Kidney glomerular epithelial cell (primary cell): ENCODE measurements at places on chromosomes 13 and 19.

DNA sequence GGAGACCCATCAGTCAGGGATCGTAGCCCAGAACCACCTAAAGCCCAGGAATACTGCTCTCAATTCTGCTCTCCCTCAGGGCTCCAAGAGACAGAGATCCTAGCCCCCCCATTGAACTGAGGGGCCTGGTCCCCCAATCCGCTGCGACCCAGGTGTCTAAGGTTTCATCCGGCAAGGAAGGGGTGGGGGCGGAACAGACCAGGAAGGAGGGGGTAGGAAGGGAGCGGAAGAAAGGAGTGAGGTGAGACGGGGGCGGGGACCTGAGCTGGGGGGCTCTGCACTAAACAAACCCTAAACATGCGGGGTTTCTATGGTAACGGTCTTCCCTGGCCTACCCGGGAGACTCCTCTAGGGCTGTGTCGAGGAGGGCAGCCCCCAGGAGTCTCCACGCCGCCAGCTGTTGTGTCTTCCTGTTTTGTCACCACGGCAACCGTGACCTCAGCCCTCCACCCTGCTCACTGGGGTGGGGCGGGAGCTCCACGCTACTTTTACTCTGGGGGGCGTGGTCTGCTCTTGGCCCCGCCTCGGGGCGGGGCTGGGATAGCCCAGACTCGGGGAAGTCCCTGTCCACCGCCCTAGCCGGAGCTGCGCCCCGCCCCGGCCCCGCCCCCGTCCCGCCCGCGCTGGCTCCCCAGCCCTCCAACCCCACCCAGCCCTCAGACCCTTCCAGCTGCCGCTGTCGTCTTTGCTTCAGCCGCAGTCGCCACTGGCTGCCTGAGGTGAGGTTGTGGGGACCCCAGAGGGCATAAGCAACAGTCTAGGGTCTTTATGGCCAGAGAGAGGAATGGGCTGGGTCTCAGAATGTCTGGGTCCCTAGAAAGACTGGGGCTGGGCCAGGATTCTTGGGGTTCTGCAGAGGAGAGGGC is at the start of gene MYADM:
MYADM (plus strand) TSS at position 659 of the 866 bp plus-strand sequence. CDS start 5,647 bp downstream, outside the sequence.
- DNase-seq = peak; percentile 100

GRCh38 chr19:6204866-6205723 is 69.6 kb downstream of the ACSBG2 start:
- DNase-seq = no peak

DNA sequence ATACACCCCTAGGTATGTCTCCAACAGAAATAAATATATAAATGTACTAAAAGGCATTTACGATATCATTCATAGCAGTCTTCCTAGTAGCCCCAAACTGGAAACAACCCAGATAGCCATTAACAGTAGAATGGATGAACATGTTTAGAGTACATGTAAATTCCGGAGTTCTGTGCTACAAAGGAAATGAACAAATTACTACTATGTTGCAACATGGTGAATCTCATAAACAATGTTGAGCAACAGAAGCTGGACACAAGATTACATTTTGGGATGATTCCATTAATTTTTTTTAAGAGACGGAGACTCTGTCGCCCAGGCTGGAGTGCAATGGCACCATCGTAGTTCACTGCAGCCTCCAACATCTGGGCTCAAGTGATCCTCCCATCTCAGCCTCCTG is 5.9 kb upstream of the SLC7A10 start:
- DNase-seq = no peak

DNA sequence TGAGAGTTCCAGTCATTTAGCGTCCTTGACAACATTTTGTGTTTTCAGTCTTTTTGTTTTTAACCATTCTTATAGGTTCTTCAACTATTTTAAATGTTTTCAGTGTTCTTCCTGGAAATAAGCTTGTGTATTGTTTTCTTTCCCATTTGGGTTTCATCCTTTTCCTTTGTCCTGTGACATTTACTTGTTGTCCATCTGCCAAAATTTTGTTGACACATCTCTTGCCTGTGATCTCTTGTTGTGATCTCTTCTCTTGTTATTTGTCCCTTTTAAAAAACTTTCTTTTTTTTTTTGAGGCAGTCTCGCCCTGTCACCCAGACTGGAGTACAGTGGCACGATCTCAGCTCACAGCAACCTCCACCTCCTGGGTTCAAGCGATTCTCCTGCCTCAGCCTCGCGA is 96.5 kb downstream of the PDS5B start:
- no peak for DNase-seq

DNA sequence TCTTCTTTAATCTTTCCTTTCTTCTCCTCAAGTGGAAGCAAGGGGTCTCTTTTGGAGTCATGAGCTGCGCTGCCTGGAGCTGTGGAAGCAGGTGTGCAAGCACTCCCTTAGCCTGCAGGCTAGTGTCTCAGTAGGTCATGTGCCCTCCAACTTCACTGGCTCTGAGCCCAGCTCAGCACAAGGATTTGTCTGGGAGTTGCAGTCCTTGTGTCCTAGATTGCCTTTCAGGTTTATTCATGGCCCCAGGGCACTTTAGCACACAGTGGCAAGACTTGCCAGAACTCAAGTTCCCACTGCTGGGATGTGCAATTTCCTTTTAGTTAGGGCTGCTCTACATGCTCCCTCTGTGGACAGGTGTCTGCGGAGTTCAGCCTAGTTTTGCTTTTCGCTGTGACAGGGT is 211.7 kb downstream of the LIG4 start:
- DNase-seq = no peak

- DNase-seq = no peak
Observed at GRCh38 chr19:49889038-49889686, 7.5 kb downstream of the IL4I1 start.

DNA sequence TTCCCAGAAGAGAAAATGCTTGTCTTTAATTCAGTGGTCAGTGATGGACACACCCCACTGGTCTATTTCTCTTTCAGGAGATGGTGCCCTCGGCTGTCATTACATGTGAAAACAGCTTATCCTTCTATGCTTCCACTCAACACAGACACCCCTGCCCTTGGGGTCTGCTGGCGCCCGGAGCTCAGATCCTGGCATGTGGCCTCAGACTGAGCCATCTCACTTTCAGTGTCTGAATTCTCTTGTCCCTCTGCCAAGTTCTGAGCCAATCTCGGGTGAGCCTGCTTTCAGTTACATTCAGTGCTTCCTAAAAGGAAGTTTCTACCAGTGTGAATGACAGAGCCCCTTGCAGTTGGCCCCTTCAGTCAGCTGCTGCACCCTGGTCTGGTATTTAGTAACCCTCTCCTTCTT is 293.6 kb downstream of the DNAJC15 start:
- peak; percentile 2 for DNase-seq

DNA sequence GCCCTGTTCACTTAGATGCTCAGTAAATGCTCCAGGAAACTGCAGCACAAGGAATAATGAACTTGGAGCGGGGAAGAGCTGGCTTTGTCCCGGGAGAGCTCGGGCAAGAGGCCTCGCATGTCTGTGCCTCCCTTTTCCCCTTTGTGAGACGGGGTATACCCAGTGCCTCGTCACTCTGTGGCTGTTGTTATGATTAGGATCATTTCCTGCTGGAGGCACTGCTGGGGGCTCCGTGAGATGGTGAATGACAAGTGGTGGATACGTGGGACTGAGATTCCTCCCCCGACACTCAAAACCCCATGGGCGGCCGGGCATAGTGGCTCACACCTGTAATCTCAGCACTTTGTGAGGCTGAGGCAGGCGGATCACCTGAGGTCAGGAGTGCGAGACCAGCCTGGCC is 1.1 kb upstream of the PLVAP start:
- DNase-seq = no peak

- no peak for DNase-seq
Observed at GRCh38 chr13:71149498-71150363, 717.3 kb downstream of the DACH1 start.

DNA sequence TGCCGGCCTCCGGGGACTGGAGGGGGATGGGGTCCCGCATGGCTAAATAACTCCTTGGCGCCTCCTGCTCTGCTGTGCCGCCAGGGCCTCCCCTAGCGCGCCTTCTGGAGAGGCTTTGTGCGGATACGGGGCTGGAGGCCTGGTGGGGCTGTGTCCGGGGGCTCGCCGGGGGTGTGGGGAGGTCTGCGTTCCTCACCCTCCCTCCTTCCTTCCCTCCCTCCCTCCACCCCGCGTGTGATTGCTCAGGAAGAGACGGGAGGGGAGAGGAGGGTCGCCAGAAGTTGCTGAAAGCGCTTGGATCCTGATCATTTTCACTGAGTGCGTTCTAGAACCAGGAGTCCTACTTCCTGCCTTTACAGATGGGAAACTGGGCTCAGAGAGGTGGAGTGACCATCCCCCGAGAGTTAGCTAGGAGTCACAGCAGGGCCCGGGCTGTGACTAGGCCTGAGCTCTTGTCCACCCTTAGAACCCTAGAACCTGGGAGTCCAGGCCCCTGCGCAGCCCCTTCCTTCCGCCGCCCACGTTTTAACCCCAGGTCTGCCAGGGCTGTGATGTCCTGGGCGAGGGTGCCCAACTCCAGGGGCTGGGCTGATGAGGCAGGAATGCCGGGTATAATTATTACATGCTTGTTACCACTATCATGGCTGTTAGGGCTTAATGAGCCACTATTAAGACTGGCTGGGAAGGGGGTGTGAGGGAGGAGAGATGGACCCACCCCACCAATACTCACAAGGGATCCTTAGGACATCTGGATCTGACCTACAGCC is 782 bp upstream of the JUND start:
- DNase-seq = peak; percentile 80

GRCh38 chr19:42003506-42004294 is 9.7 kb upstream of the ATP1A3 start:
- no peak for DNase-seq

DNA sequence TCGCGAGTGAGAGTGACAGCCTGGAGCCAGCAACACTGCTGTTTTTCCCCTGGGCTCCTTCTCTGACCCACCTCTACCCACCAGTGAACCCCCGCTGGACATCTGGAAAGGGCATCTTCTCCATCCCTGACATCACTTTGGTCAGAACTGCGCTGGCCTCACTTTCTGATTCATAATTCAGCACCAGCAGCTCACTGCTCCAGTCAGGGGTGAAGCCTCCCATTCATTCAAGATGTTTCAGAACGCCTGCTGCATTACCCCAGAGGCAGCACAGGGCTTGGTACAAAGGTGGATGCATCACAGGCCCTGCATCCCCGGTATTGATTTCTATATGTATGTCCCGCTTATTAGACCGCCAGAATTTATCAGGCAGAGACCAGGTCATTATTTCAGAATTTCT is 182.8 kb upstream of the TSHZ3 start:
- no peak for DNase-seq

- no peak for DNase-seq
Observed at GRCh38 chr13:24925318-24926231, 161.6 kb downstream of the RNF17 start.

DNA sequence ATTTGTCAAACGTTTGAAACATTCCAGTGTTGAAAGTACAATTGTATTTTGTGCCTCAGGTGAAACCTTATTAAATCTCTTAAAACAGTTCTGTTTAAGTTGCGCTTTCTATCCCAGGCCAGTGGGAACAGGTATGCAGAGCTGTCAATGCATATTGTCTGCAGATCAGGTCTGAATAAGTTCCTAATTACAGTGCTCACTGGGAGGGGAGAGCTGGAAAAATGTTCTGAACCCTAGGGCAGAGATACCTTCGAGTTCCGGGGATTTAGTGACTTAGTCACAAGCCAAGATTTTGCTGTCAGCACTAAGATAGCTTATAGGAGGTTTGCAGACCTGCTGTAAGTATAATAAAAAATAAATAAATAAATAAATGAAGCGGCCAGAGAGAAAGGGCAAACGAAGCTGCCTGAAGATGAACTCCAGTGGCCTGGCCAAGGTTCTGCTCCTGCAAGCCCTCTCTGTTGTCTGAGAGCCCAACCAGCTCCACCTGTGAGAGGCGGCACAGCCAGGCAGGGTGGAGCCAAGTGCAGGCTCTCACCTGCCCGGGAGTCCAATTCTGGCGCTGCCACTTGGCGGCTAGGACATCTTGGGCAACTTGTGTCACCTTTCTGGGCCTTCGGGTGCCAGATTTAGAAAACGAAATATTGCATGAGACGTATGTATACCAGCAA is 97.9 kb upstream of the SLC7A1 start:
- no peak for DNase-seq

DNA sequence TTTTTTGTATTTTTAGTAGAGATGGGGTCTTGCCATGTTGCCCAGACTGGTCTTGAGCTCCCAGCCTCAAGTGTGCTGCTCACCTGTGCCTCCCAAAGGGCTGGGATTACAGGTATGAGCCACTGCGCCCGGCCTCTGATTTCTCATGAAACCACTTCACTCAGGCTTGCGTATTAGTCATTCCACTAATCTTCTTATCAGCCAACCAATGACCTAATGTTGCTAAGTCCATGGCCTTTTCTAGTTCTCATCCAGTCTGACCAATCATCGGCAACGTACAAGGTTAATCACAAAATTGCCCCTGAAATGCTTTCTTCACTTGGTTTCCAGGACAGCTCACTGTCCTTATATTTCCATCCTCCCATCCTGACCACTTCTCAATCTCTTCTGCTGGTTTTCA is 605.3 kb upstream of the SLC10A2 start:
- DNase-seq = no peak

DNA sequence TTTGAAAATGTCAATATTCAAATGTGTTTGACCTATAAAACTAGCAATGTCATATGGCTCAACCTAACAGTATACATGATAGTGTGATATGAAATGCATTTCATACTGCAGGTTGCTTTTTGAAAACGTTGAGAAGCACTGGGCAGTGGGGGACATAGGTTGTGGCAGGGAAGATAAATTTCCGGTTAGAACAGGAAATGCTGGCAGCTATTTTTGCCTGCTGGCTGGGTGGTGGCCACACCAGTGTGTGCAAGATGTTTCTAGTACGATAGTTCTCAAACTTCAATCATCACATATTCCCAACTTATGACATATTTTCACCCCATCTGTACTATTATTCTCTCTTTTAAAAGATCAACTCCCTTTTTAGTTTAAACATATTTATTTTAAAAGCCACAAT is 17.2 kb downstream of the FXYD5 start:
- no peak for DNase-seq

- peak; percentile 6 for DNase-seq
Observed at GRCh38 chr19:35154525-35155406, at the start of gene FXYD5. FXYD5 (plus strand) TSS chr19:35154735; CDS start chr19:35155551, 816 bp downstream.

- peak; percentile 62 for DNase-seq
Observed at GRCh38 chr13:30002577-30002976, 152.2 kb upstream of the UBL3 start.

DNA sequence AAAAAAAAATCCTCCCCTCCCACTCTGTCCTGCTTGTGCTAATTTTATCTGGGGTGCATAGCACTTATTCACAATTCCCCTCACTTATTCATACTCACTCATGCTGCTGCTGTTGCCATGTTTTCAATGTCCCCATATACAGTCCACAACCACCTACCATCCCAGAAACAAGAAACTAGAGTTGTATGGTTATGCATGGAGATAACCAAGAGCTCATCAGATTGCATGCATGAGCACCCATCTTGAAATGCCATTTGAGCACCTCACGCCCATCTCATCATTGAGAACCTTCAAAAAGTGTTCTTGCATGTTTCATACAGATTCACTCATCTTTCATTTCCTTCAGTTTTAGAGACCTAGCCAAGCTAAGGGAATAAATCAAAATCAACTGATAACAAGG is 15.1 kb upstream of the N4BP2L2 start:
- no peak for DNase-seq

- DNase-seq = no peak
Observed at GRCh38 chr19:49591731-49592485, 926 bp downstream of the PRR12 start.

GRCh38 chr13:37412241-37412921 is 186.2 kb downstream of the POSTN start:
- no peak for DNase-seq
